ENCODE measurements at places on chromosomes 12 and 14.

- no peak for DNase-seq
Observed at GRCh38 chr14:88895116-88895515, 70.7 kb downstream of the TTC8 start.

GRCh38 chr12:442235-442884 is 17.4 kb upstream of the B4GALNT3 start:
- no peak for DNase-seq

DNA sequence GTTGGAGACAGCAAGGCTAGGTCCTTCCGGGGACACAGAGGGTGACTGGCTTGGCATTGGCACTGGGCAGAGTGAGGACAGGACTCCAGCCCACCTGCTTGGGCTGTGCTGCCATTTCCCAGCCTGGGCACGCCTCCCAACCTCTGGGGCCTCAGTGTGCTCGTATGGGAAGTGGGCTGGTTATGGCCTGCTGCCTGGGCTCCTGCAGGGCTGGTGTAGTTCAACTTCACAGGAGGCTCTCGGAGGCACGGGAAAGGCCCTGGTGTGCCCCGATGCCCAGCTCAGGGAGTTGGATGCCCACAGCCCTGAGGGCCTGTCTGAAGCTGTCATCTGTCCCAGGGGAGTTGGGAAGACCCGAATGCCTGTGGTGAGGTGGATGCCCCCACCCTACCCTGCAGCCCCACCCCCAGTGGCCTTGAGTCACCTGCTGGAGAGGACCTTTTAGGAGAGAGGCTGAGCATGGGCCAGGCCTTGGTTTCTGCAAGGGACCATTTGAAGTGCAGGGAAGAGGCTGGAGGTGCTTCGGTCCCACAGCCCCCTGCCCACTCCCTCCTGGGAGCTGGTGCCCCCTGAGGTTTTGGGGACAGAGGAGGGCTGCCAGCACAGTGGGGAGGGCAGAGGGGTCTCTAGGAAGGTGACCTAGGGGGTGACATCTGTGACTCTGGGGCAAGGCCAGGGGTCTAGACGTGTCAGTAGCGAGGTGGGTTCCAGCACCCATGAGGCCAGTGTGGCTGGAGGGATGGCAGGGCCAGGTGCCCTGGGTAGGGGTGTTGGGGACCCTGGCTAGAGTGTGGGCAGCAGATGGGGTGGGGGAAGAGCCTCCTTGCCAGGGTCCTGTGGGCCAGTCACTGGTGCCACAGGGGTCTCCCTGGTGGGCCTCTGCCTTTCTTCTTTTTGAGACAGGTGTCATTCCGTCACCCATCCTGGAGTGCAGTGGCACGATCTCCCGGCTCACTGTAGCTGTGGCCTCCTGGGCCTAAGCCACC is 9.1 kb downstream of the ULK1 start:
- DNase-seq, result no peak

- no peak for DNase-seq
Observed at GRCh38 chr14:104481323-104481722, 98.2 kb upstream of the C14orf180 start.

DNA sequence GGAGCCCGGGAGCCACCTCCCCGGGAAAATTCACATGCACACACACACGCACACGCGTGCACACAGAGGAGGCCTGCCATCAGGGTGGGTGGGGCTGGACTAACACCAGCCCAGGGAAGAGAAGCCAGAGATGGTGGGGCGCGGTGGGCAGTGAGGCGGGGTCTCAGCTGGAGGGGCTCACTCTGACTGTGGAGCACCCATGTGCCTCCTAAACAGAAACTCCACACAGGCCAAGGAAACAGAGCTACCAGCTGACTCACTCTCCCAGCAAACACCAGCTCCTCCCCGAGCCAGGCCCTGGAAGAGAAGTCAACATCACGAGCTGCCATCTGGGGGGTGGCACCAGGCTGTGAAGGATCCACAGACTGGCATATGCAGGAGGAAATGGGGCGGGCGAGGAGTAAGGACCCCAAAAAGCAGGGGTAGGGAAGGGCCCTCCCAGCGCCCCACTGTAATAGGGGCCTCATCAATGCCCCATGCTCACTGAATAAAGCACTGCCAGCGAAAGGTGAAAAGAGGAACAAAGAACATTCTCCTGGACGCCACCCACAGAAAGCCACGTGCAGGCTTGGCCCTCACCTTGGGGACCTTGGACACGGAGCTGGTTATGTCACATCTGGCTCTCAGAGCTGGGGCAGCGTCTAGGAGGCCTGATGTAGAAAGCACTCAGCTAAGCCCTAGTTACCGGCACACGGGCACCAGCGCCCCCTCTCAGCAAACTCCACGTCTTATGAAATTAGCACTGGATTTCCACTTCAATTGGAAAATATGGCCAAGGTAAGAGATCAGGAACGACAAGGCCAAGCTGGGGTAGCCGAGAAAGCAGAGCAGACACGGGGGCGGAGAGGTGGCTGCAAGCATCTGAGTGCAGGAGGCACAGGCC is 8.4 kb upstream of the INF2 start:
- no peak for DNase-seq

- no peak for DNase-seq
Observed at GRCh38 chr12:60223242-60223641, 627.4 kb downstream of the SLC16A7 start.

DNA sequence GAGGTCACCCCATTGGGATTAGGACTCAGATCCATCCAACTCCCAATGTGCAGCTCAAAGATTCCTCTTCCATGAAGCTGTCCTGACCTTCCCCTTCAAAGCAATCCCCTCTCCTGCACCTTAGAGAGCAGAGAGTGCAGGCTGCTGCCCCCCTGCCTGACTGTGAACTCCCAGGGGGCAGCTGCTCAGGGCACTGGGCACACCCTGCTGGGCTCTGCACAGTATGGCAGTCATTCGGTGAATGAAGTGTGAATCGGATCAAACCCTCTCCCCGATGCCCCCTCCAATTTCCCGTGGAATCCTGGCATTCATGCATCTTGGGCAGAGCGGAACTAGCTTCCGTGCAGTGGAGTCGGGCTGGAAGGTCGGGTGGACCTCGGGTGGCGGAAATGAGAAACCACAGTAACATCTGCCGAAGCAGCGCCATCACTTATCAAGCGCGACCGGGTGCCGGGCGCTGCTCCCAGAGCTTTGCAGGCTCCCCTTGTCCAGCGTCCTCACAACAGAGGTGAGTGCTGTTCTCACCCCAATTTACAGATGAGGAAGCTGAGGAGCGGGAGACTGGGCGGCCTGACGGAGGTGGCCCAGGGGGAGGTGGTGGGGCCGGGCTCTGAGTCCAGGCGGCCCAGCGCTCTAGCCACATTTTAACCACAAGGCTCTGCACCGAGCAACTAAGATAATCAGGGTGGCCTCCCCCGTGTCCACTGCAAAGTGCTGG is 14.7 kb downstream of the GALNT9 start:
- no peak for DNase-seq

DNA sequence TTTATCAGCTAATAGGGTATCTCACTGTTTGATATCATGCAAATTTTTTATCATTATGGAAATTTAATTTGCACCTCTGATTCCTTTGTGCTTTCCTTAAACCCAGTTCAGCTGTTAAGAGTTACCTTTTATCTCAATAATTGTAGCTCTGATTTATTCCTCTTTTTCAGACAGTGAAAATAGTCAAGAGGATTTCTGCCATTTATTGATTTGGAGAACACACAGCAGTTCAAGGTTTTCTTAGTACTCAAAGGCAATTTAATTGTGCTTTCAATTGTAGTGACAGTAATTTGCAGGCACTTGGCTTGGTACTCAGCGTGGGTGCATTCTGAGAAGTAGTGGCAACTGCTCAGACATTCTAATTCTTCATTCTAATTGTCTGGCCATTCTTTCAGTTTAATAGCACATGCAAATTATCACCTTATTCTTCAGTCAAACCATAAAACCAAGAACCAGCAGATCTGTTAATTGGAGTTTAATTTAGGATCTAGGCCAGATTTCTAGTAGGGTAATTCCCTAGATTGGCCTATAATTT is 709.3 kb downstream of the RPS29 start:
- DNase-seq, result no peak

DNA sequence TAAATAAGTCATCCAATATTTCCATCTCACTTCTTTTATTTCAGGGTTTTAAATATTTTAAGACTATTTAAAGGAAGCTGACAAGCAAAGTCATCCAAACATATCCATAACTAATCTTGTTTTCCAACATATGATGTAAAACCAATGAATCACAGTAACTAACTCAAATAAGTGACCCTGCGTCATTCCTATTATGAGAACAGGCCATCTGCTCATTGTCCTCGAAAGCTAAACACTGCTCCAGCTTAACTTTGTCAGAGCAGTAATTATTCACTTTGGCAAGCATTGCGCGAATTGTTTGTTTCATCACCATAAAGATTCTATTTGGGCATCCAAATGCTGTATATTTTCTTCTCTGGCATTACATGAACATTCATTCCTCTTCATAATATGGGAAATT is 99.1 kb downstream of the CAPZA3 start:
- no peak for DNase-seq

GRCh38 chr12:89347325-89347829 is 4.9 kb downstream of the DUSP6 start:
- no peak for DNase-seq

DNA sequence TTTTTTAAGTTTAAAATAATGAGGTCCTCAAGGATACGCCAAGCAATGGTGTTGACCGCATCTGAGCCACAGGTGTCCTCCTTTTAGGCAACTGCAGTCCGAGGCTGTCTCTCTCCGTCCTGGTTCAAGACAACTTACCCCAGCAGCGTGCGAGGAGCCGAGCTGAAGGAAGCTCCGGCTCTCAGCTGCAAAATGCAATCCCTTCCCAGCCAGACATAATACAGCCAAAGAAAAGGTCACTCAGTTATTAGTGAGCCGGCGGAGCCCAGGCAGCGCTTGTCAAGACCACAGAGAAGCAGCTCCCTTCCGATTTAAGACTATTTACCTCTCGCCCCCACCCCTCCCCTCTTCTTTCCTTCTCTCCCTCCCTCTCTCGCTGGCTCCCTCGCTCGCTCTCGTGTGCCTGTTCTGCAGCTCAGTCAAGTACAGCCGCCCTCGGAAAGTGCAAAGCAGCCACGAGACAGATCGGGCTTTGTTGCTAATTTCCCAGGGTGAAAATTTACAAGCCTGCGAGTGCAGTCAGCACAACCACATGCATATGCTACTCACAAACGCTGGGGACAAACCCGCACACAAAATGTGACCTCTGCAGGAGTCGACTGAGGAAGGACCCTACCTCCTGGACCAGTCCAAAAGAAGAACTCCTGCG is 363 bp upstream of the LMO3 start:
- no peak for DNase-seq

DNA sequence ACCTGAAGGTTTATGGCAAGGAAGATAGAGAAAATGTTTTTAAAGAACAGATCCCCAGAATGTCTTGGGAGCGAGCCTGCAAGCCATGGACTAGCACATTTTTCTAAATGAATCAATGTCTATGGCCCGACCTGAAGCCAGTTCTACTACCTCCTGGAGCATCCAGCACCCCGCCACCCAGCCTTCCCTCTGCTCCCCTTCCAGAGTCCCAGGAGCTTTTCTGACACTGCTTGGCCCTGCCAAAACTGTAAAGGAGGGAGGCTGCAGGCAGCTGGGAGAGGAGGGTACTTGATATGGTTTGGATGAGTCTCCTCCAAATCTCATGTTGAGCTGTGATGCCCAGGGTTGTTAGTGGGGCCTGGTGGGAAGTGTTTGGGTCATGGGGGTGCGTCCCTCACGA is 95.5 kb upstream of the FZD10 start:
- no peak for DNase-seq

DNA sequence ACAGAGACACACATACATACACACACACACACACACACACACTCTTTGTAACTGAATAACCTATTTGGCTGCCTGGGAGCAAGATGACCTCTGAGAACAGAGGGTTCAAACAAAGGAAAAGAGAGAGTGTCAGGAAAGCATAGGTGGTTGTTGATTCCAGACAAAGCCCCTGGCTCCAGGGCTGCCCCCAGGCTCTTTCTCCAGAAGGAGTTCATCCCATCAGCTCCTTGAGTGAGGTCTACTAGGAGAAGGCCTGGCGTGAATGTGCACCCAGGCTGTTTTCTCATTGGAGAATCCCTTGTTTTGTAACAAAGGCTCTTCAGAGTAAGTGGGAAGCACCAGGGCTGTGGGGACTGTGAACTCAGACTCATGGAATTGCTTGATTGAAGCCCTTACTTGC is 151.9 kb downstream of the EMP1 start:
- DNase-seq, result no peak

DNA sequence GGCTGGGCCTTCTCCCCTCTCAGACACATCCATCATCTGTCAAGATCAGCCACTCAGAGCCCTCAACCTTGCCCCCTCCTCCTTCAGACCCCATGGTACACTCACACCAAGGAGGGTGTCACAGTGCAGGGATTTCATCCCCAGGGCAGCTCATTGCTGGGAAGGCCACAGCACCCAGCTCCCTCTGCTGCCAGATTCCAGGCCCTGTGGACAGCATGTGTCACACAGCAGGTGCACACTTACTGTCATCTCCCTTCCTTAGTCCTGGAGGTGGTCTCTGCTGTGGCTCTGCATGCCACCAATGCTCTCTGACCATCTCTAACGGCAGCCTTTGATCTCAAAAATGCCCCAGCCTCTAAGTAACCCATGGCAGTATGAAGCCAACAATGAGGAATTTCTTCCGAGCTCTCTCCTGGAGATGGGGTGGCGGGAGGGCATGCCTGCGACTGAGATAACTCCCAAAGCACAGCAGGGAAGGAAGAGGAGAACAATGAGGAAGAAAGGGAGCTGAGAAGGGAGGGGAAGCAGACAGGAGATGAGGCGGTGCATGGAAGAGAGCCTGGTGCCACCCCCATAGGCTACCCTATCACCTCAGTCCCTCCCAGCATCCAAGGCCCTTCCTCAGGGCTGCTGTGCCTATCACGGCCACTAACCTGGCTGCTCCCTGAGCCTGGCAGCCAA is 101.0 kb downstream of the SINHCAF start:
- DNase-seq, result no peak

DNA sequence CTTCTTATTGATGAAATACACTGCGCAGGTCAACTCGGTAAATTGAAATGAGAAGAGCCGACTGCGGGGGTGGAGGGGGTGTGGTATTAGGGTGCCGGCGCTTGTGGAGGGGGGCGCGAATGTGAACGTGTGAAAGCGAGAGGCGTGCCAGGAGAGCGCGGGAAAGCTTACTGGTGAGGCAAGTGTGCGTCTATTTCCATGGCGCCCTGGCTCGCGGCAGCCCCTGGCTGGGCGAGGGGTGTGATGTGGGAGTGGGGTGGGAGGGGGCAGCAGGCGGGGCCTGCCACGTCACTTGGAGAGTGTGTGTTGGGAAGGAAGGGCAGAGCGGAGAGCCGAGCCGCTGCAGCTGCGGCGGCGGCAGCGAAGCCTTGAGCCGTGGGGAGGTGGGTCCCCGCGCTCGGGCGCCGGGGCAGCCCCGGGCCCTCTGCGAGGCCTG is 88.8 kb downstream of the GALNT8 start:
- DNase-seq, result no peak

DNA sequence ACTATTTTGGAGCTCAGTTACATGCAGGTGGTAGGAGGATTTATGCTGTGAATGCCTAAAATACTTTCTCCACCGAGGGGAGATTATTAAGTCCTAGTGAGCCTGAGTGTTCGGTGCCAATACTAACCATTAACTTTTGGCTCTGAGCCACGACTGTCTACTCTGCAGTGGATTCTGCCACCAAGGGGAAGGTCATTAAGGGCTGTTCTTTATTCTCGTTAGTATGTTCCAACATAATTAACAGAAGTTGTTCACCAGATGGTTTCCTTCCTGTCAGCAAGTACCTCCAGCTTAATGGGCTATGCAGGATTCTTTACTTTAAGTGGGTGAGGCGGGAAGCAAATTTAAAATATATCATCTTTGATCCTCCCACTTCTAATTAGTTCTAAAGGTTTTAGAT is 326.3 kb downstream of the BMP4 start:
- DNase-seq, result no peak
